NCI-H460 (cell line): ENCODE measurements at places on chromosomes 4 and X. TPM values are rescaled to one million over a fixed set of nuclear protein-coding genes. Genes with fewer than 3 reads are reported as not detected.

RS1 gene
- not detected in 2 replicates for total RNA-seq

GRCh38 chr4:161728929-161729328 is 434.9 kb downstream of the FSTL5 start:
- DNase-seq: no peak

- DNase-seq: no peak
Measured at GRCh38 chrX:154436374-154436982, 476 bp upstream of the GDI1 start.

GRCh38 chr4:155658681-155659064 is 8.0 kb upstream of the GUCY1A1 start:
- DNase-seq: no peak
